ENCODE measurements at places on chromosomes 13 and 19.

- no peak for DNase-seq
These were observed 16.6 kb downstream of the GPI start for GRCh38 chr19:34381399-34382251.

- DNase-seq, result no peak
These were observed at the start of gene HPN for GRCh38 chr19:35041548-35042055. TSS of gene HPN (plus strand) at chr19:35041721. CDS start at chr19:35042507, 786 bp downstream.

DNA sequence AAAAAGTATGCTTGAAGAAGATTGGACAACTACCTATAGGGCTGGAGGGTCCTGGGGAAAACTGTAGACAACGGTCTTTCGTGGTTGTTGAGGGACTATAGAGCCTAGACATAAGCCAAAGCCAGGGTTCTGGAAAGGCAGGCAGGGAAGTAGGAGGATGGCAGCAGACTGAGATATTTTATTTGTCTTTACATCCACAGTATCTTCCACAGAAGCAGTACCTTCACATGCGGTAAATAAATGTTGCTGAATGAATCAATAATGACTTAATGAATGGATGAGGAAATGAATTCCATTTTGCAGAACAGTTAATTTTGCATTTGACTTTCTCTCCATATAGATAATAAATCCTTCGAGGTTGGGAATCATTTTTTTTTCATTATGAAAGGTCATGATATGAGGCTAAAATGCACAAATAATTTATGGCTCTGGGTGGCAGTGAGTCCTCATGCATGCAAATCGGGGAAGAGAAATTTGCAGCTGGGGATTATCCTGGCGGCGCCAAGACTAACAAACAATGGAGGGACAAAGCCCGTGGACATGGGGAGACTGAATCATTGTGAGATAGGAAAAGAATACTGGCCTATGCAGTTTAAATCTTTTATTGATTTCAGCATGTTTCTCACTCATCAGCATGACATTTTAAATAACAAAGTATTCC is 102.0 kb downstream of the ERCC5 start:
- no peak for DNase-seq

DNA sequence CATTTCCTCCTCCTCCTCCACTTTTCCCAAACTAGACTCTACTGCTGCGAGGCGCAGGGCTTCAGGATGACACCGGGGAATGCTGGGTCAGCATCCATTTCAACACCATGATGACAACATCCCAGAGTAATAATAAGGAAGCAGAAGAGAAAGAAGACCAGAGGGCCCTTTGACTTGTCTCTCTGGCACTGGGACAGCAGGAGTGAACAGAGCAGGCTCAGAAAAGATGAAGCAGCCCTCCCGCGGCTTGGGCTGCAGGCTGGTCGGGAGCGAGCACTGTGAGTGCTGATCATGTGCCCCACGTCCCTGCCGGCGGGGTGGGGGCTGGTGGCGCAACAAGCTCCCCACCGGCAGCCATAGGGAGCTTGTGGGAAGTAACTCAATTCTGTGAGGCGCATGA is 30.5 kb downstream of the RANBP3 start:
- DNase-seq, result no peak

DNA sequence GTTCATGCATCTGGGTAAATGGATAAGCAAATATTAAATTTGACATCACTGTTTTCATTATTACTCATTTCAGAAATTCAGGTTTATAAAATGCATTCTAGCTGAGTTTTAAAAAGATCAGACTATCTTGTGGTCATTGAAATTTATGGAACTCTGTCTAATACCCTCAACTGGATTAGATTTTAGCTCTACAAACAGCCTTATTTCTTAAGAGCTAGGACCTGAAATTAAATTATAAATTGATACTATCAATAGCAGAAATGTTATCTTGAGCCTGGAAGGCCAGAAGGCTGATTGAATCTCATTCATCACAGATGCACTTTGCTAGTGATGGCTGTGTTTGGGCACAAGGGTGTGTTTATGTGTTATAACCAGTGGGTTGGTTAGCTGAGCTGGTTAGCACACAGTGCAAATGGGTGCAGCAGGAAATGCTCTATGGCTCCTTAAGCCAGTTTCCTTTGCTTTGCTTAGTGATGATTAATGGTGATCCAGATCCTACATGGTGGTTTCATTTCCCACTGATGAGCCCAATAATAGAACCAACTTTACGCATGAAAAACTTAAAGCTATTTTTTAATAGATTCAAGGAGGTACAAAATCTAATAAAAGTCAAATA is 310.8 kb upstream of the KLF12 start:
- no peak for DNase-seq

- peak; percentile 40 for DNase-seq
These were observed 4.4 kb downstream of the BCAT2 start for GRCh38 chr19:48806518-48806817.

DNA sequence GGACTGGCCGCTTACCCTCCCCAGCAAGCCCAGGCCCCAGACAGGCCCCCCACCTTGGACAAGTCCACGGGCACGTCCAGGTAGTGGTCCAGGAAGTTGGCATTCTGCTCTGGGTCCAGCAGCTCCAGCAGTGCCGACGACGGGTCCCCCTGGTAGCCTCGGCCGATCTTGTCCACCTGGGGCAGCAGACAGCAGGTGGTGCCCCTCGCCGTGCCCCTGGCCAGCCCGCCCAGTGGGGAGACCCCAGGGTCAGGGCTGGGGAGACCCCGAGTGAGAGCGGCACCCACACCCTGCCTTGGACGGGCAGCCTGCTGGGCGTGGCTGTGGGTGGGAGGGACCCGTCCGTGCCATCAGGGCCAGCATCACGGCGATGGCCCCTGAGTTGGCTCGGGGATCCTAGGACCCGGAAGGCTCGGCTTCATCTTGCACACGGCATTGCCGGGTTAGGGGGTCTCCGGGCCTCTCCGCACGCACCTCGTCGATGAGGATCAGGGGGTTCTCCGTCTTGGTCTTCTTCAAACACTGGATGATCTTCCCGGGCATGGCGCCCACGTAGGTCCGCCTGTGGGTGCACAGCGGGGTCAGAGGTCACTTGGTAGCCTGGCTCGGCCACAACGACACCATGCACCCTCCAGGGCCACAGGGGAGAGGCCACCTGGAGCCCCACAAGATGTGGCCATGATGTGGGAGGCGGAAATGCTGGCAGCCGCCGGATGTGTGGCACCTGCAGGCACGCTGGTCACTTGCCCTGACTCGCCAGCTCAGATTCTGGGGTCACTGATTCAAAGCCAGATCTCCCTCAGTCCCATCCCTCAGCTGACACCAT is 6.3 kb downstream of the RPL36 start:
- DNase-seq, result no peak

GRCh38 chr19:19113040-19113626 is 25.1 kb downstream of the TMEM161A start:
- DNase-seq, result no peak

DNA sequence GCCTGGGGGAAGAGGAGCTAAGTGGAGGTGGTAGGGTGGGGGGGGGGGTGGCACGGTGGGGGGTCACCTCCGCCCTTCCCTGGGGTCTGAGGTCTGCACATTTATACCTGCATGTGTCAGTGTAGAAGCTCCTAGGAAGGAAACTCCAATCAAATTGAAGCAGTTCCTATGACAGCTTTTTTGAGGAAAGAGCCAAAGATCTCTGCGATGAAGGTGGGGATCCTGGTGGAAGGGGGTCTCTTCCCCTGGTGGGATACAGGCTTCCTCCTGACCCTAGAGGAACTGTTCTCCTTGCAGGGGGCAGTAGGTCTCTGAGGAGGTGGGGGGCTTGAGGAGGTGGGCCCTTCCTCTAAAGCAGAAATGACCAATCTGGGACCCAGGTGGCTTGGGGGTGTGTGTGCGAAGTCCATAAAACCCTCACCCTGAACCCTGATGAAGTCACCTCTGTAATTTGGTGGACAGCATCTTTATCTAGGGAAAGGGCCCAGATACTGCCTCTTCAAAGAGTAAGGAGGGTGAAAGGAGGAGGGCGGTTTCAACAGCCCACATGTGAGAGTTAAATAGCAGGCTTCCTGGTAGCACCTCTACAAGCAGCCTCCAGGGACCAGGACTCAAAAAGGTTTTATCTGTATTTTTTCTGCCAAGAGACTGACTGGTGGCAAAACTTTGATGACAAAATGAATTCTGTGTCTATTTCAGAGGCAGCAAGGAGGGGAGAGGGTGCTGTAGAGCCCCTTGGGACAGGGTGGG is 12.9 kb downstream of the RANBP3 start:
- no peak for DNase-seq

GRCh38 chr19:56538761-56539263 is at the start of gene ZFP28:
TSS of gene ZFP28 (plus strand) at chr19:56538948. CDS start at chr19:56539019, 71 bp downstream.
- no peak for DNase-seq

- DNase-seq, result no peak
These were observed 165.5 kb upstream of the KLF12 start for GRCh38 chr13:74299721-74300120.

DNA sequence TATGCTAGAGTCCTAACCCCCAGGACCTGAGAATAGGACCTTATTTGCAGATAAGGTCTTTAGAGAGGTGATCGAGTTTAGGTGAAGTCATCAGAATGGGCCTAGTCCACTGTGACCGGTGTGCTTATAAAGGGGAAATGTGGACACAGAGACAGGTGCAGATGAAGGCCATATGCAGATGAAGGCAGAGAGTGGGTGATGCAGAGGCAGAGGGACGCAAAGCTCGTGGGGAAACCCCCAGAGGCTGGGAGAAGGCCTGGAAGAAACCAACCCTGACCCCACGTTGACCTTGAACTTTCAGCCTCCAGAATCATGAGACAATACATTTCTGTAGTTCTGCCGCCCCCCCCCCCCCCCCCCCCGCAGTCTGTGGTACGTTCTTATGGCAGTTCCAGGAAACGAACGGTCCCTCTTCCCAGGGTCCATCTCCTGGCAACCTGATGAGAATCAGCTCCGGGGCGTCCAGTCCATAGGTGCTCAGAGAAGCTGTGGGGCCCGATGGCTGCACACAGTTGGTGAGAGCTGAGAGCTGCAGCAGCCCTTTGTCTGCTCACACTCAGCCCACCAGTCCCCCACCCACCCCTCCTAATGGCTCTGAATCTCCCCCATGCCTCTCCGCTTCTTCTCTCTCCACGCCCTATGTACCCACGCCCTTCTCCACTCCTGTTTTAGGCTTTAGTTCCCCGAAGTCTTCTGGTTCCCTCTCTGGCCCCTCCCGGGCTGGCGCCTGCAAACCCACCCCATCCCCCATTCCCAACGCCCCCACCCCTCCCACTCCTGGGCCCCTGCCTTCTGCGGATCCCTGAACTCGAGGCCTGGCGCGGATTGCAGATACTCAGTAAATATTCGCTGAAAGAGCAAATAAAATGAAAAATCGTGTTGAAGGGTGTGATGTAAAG is 218.3 kb upstream of the MAB21L1 start:
- no peak for DNase-seq

GRCh38 chr19:11868188-11868587 is 19.4 kb upstream of the ZNF69 start:
- no peak for DNase-seq

GRCh38 chr19:53696951-53697350 is 65.2 kb downstream of the DPRX start:
- no peak for DNase-seq

DNA sequence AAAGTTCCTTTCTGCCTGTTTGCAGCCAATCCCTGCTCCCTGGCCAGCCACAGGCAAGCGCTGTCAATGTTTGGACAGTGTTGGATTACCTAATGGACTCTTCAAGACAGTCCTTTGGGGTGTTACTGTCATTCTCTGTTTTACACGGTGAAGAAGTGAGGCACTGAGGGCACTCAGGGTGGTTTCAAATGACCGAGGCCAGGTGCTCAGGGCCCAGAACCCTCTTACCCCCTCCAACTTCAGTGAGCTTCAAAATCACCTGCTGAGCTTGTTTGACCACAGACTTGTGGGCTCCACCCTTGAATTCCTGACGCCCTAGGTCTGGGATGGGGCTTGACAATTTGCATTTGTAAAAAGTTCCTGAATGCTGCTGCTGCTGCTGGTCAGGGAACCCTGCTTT is 97.9 kb downstream of the GGACT start:
- no peak for DNase-seq

GRCh38 chr13:101120007-101120406 is 296.3 kb downstream of the NALCN start:
- DNase-seq, result no peak

- no peak for DNase-seq
These were observed at the start of gene LRP3 for GRCh38 chr19:33193865-33194362. TSS of gene LRP3 (plus strand) at chr19:33194330. CDS start at chr19:33194786, 456 bp downstream.

GRCh38 chr19:1214862-1215731 is 9.5 kb downstream of the STK11 start:
- DNase-seq, result no peak

- DNase-seq, result no peak
These were observed 5.0 kb upstream of the MTMR6 start for GRCh38 chr13:25292301-25292700.

- DNase-seq, result no peak
These were observed 10.0 kb downstream of the KLC3 start for GRCh38 chr19:45350477-45351058.

- DNase-seq, result no peak
These were observed 2.9 kb downstream of the CGB3 start for GRCh38 chr19:49020931-49021895.

- DNase-seq, result no peak
These were observed 122.8 kb downstream of the NUFIP1 start for GRCh38 chr13:44866411-44866911.

DNA sequence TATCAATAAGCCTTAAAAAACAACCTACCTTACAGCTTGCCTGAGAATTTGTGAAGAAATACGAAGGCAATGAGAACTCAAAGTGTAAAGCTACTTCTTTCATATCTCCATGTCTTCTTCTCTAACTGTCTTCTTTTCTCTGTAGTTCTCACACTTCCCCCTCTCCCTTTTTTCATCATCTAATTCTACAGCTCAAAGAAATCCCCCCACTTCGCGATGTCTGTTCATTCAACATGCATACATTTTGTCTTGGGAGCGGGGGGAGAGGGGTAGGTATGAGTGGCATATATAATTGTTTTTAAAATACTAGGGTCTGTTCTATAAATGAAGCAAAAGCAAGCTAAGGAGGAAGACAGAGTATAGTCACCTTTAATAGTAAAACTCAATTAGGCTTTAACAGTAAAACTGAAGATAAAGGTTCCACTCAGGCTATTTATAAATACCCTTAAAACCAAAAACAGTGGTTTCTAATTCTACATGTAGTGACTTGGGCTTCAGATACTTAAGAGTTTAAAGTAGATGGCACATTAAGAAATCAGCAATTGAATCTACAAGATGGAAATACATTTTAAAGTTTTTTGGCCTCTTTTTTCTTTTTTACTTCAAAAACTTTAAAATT is 106.9 kb downstream of the KLF12 start:
- no peak for DNase-seq

GRCh38 chr13:51419001-51419636 is 33.7 kb downstream of the INTS6 start:
- no peak for DNase-seq

DNA sequence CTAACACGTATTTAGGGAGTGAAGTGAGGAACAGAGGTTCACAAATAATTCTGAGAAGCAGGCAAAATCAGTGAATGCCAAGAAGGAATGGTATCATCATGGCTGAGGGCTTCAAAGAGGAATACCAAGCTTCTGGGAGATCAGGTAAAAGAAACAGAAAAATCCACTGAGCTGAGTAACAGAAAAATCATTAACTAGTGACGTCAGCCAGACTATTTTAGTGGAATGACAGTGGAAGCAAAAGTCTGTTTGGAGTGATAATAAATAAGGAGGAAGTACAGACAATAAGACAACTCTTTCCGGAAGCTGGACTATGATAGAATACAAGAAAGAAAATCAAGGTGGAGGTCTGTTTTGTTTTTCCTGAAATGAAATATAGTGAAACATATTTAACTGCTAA is 83.5 kb downstream of the SACS start:
- no peak for DNase-seq

GRCh38 chr19:932648-933552 is 7.1 kb downstream of the ARID3A start:
- DNase-seq, result peak; percentile 33

GRCh38 chr13:50676602-50677001 is 166.9 kb downstream of the DLEU7 start:
- DNase-seq, result no peak

GRCh38 chr19:924553-925086 is 1.2 kb upstream of the ARID3A start:
- no peak for DNase-seq

Data from activated CD4-positive, alpha-beta T cell treated with anti-CD3 and anti-CD28 coated beads, Interleukin-2, amount 50 U/mL, for 1 hour (primary cell).